ENCODE measurements at places on chromosomes 6 and 20. TPM values are rescaled to one million over a fixed set of nuclear protein-coding genes. Genes with fewer than 3 reads are reported as not detected.

DNA sequence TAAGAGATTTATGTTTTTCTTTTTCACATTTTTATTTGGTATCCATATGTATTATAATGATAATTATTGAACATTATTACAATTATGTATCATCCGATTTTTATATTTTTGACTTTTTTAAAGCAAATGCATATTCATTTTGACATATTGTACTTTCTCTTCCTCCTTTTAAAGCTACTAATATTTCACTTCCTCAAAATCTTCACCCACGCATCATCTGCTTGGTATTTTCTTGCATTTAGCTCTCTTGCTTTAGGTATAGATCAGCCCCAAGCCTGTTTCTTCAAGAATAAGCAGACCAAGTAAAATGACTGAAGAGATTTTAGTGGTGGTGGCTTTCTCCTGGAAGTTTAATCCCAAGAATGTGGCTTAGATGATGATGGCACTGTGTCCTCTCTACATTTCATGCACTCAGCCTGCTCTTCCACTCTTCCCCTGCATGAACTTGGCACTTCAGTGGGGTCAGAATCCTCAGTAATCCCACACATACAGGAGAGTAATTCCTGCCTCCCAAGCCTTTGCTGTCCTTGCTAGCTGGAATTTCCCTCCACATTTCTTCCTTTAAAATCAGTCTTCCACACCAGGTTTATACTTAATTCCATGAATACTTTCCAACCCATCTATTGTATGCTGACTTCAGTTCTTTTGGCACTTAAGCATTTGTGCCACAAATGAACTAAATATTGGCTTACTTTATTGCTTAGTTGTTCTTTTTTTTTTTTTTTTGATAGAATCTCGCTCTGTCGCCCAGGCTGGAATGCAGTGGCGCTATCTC lies 8.2 kb downstream of the NCOA7 start:
- no peak for DNase-seq
- H3K27ac ChIP-seq: peak overlapping the region; percentile 49
- no peaks in the 10 kb centered on the region for H3K27me3 ChIP-seq
- no peaks in the 10 kb centered on the region for H3K36me3 ChIP-seq

GRCh38 chr6:99285881-99286280 lies 63.6 kb downstream of the FAXC start:
- no peak for DNase-seq

GRCh38 chr6:166005401-166005943 lies 162.2 kb downstream of the TBXT start:
- peak overlapping the region; percentile 71 for H3K27ac ChIP-seq
- no peak overlapping the region for H3K4me3 ChIP-seq
- no peaks in the 10 kb centered on the region for H3K36me3 ChIP-seq
- DNase-seq: peak; percentile 72

GRCh38 chr6:167712731-167713475 lies 113.8 kb upstream of the AFDN start:
- H3K4me1 ChIP-seq: peaks cover 4% of the 10 kb centered on the region
- H3K27ac ChIP-seq: no peak overlapping the region
- no peak for DNase-seq
- H3K27me3 ChIP-seq: no peaks in the 10 kb centered on the region

DNA sequence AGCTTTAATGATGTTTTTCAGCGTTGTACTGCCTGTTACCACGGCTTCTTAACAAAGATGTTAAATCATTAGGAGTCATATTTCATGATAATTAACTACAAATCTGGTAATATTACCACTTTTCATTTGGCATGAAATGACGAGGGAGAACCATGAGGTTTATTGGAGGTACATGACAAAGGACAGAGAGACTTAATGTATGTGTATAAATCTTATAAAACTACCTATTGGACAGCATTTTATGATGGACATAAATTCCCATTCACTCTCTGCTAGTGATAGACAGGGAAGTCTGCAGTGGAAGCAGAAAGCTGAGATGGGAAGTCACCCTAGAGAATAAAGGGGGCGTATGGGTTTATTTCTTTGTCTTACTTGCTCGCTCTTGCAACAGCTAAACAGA lies 949.9 kb upstream of the FLRT3 start:
- H3K36me3 ChIP-seq: no peaks in the 10 kb centered on the region
- H3K27me3 ChIP-seq: no peaks in the 10 kb centered on the region
- H3K4me1 ChIP-seq: no peaks in the 10 kb centered on the region
- no peak for DNase-seq

DNA sequence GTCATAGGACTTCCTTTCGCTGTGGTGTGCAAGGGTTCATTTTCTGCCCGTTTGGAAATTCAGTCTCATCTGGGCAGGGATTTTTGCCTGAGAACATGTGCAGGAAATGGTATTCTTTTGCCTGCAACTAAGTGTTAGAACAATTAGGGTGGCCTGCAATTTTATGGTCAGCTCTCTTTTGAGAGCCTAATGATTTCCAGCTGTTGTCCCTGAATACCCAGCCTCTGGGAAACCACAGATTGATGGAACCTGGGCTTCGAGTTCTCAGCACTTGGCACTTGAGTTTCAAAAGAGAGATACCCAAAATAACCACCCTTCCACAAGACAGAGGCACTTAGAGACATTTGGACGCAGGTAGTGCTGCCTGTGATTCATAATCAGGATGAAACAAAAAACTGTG lies 217.2 kb upstream of the FOXA2 start:
- no peaks in the 10 kb centered on the region for H3K27me3 ChIP-seq
- peaks cover 18% of the 10 kb centered on the region for H3K4me1 ChIP-seq
- DNase-seq: no peak
- H3K4me3 ChIP-seq: no peak overlapping the region
- H3K36me3 ChIP-seq: no peaks in the 10 kb centered on the region
- H3K27ac ChIP-seq: no peak overlapping the region

DNA sequence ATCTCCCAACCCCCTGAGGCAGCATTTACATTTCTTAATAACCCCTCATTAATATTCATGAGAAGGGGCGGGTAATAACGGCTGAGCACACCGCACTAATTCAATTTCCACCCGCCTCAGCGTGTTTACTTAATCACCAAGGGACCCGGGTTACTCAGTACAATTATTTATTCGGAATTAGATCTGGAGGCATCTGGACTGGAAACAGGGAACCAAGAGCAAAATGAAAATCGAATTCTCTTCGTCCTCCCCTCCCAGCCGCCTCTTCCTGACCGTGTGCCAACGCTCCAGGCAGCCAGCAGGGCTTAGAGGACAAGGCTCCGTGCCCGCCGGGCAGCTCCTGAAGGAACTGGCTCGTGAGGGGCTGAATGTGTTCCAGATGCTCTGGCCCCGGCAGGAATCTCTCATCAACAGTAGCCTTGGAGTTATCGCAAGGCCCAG lies 23.5 kb upstream of the CTNNBL1 start:
- no peak overlapping the region for H3K27ac ChIP-seq
- H3K36me3 ChIP-seq: no peaks in the 10 kb centered on the region
- no peaks in the 10 kb centered on the region for H3K27me3 ChIP-seq
- no peak for DNase-seq

The MLN gene
- not detected for polyA plus RNA-seq

The UBE3D gene
- 4.6 TPM for polyA plus RNA-seq

The C6orf163 gene
- polyA plus RNA-seq: 7.7 TPM

The UBE2V1 gene
- polyA plus RNA-seq: 61.9 TPM

The FAM83C gene
- 0.03 TPM for polyA plus RNA-seq

Measured in heart right ventricle (tissue), 16 donors.